Karpas-422 (cell line): ENCODE measurements at places on chromosomes 12 and 14. TPM values are rescaled to one million over a fixed set of nuclear protein-coding genes. Genes with fewer than 3 reads are reported as not detected.

- H3K4me3 ChIP-seq: peak overlapping the region; percentile 72
- no peaks in the 10 kb centered on the region for H3K27me3 ChIP-seq
- DNase-seq: peak; percentile 89
- peaks cover 5% of the 10 kb centered on the region; the same call in 1 of the 2 replicates for H3K36me3 ChIP-seq
- H3K4me1 ChIP-seq: peaks cover 35% of the 10 kb centered on the region
These were observed 518 bp downstream of the GSKIP start for GRCh38 chr14:96363751-96364336.

The DIO2 gene
- 0.04 TPM in 1 of 2 replicates, not detected in the other for total RNA-seq

DNA sequence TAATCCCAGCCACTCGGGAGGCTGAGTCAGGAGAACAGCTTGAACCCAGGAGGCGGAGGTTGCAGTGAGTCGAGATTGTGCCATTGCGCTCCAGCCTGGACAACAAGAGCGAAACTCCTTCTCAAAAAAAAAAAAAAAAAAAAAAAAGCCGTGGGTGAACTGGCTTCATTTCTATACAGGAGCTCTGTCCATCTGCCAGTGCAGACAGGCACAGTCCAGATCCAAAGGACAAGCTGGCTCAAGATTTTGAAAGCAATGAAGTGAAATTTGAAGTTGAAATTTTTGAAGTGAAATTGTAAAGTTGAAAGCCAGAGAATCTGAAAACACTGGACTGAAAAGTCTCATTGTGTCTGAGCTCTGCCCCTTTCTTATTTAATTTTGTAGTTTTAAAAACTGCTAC lies 134.7 kb downstream of the CALM1 start:
- no peaks in the 10 kb centered on the region; the same call in 1 of the 2 replicates for H3K27me3 ChIP-seq
- H3K36me3 ChIP-seq: no peaks in the 10 kb centered on the region
- H3K4me3 ChIP-seq: no peak overlapping the region
- no peak overlapping the region for H3K27ac ChIP-seq
- DNase-seq: no peak
- H3K4me1 ChIP-seq: no peaks in the 10 kb centered on the region

GRCh38 chr12:115135800-115136211 lies 451.8 kb upstream of the TBX3 start:
- DNase-seq: no peak
- no peaks in the 10 kb centered on the region for H3K27me3 ChIP-seq
- no peak overlapping the region for H3K27ac ChIP-seq
- H3K4me3 ChIP-seq: no peak overlapping the region
- no peaks in the 10 kb centered on the region for H3K4me1 ChIP-seq

DNA sequence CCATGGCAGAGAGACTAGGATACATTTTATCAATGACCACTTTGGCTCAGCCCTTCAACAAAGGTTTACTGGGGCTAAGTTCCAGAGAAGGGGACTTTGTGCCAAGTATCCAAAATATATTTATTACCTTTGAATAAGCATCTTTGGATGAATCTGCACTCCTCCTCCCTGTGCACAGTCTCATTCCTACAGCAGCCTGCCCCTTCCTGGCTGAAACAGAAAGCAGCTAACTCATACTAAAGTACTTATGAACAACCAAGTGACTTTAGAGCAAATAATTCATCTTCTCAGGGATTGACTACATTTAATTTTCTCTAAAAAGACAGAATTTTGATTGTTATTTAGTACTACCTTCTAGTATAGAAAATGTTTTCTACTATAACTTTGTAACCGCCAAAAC lies 47.8 kb upstream of the ETV6 start:
- H3K4me3 ChIP-seq: no peak overlapping the region
- no peaks in the 10 kb centered on the region for H3K27me3 ChIP-seq
- H3K27ac ChIP-seq: no peak overlapping the region
- no peaks in the 10 kb centered on the region for H3K36me3 ChIP-seq
- H3K4me1 ChIP-seq: no peaks in the 10 kb centered on the region

DNA sequence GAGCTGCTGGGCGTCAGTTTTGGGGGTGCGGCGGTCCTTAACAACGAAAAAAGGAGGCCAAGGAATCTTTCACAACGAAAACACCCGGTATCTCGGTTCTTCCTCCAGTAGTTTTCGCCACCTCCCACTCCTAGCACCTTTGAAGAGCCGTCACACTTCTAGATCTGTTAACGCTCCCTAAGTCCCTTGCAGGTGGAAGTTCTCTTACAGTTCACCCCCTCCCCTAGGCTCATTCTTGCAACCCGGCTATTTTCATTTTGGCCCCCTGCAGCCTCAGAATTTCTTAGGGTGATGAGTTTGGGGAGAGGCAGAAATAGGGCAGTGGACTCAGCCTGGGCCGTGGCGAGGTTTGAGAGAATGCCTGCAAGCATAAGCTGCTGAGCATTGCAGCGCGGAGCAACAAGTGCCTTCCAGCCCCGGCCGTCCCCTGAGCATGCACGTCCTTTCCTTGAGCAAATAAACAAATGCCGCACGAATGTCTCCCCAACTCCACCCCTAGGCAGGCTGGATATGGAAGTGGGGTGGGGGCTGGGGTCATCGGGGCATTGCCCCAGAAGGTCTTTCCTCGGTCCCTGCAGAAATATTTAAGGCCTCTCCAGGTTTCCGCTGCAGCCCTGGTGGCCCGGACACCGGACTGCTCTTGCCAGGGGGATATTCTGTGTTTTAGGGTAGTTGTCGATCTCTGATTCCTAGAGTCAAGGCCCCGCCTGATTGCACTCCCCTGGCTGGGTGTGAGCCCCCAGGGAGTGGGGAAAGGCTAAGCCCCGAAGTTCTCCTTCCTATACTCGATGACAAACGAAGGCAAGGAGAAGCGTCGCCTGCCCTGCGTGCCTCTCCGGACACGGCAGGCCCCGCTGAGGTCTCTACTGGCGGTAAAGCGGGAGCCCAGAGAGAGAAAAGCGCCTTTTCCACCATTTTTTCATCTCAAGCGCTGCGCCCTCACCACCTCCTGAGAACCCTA lies 1.6 kb downstream of the RFX4 start:
- no peak overlapping the region for H3K4me3 ChIP-seq
- no peak for DNase-seq
- H3K36me3 ChIP-seq: no peaks in the 10 kb centered on the region
- H3K27ac ChIP-seq: no peak overlapping the region
- no peaks in the 10 kb centered on the region for H3K27me3 ChIP-seq

The CATSPERB gene
- total RNA-seq: not detected in 2 replicates

GRCh38 chr14:56733396-56733795 lies 76.9 kb downstream of the OTX2 start:
- 0 out of 2 replicates have a peak, but pooled peaks cover 4% of the 10 kb centered on the region for H3K27me3 ChIP-seq
- H3K27ac ChIP-seq: no peak overlapping the region

GRCh38 chr12:90234472-90234871 lies 525.8 kb upstream of the ATP2B1 start:
- no peak overlapping the region for H3K4me3 ChIP-seq
- no peaks in the 10 kb centered on the region for H3K36me3 ChIP-seq

The CLEC1A gene
- not detected in 2 replicates for total RNA-seq

GRCh38 chr12:112112409-112113133 lies 4.0 kb upstream of the NAA25 start:
- no peak overlapping the region for H3K27ac ChIP-seq
- H3K4me3 ChIP-seq: no peak overlapping the region
- H3K4me1 ChIP-seq: peaks cover 29% of the 10 kb centered on the region
- no peaks in the 10 kb centered on the region for H3K36me3 ChIP-seq

The HOXC6 gene
- total RNA-seq: not detected in 2 replicates

GRCh38 chr12:13171921-13172859 lies 24.3 kb upstream of the EMP1 start:
- H3K4me3 ChIP-seq: no peak overlapping the region
- H3K27me3 ChIP-seq: no peaks in the 10 kb centered on the region; the same call in 1 of the 2 replicates
- no peaks in the 10 kb centered on the region for H3K36me3 ChIP-seq
- DNase-seq: no peak
- peaks cover 38% of the 10 kb centered on the region for H3K4me1 ChIP-seq
- H3K27ac ChIP-seq: no peak overlapping the region

- H3K4me3 ChIP-seq: no peak overlapping the region
- H3K27ac ChIP-seq: no peak overlapping the region
- DNase-seq: no peak
- H3K27me3 ChIP-seq: no peaks in the 10 kb centered on the region
These were observed 40.0 kb upstream of the ST8SIA1 start for GRCh38 chr12:22374508-22374907.

- H3K27me3 ChIP-seq: no peaks in the 10 kb centered on the region
- H3K4me1 ChIP-seq: no peaks in the 10 kb centered on the region
- no peak overlapping the region for H3K4me3 ChIP-seq
These were observed 10.0 kb downstream of the KNTC1 start for GRCh38 chr12:122537021-122537420.

DNA sequence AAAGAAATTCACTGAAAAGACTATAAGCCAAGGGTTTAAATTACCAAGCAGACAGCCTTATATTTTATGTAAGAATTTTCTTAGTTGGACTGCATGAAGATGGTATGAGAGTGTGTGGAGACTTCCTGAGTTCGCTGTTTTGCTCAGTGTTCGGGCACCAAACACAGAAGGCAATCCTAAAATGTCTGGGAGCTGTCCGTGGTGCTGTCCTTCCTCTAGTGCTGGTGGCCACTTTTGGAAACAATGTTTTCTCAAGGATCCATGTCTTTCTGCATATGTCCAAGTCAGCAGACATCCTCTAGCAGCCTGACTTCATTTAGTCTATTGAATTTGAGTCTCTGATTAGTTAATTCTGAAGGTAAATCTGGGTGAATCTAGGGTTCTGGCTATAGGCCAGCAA lies 135.8 kb downstream of the SLC8A3 start:
- H3K27me3 ChIP-seq: no peaks in the 10 kb centered on the region
- H3K36me3 ChIP-seq: no peaks in the 10 kb centered on the region
- no peak overlapping the region for H3K27ac ChIP-seq
- H3K4me3 ChIP-seq: no peak overlapping the region

DNA sequence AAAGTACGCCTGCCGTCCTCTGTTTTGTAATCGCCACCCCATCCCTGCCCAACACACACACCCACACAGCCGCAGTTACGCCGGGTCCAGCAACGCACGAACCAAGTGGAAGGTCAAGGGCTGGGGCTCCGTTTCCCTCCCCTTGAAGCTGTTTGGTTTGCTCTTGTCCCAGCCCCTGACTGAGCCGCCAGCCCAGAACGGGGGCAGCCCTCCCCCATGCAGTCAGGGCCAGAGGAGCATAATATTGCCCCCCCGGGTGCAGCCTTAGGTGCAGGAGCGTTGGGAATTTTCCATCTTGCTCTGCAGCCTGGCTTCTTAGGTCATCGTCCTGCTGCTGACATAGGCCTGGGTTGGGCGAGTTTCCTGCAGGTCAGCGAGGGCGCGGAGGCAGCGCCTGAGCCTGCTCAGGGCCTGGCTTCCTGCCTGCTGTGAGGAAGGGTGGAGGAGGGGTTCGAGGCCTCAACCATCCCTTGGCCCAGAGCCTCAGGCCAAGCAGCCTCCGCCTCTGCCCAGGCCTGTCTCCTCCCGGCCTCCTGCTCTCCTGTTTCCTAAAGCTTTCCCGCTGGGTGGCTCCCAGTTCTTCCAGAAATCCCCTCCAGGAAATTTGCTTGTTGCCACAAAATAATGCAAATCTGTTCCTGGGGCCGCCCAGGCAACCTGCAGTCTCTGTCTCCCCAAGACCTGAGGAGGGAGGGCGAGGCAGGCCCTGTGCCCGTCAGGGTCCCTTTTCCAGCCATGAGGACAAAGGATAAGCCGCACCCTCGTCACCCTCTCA lies 44.5 kb downstream of the PSMA6 start:
- H3K4me3 ChIP-seq: no peak overlapping the region
- H3K4me1 ChIP-seq: peaks cover 13% of the 10 kb centered on the region
- H3K27ac ChIP-seq: no peak overlapping the region
- no peak for DNase-seq
- no peaks in the 10 kb centered on the region for H3K36me3 ChIP-seq

The CD4 gene
- not detected in 2 replicates for total RNA-seq

GRCh38 chr14:61661471-61662400 lies 33.6 kb upstream of the HIF1A start:
- peak; percentile 90 for DNase-seq
- peak overlapping the region; percentile 96 for H3K27ac ChIP-seq
- peaks cover 54% of the 10 kb centered on the region for H3K4me1 ChIP-seq
- no peaks in the 10 kb centered on the region for H3K36me3 ChIP-seq
- no peaks in the 10 kb centered on the region for H3K27me3 ChIP-seq
- peak overlapping the region; percentile 37 for H3K4me3 ChIP-seq

DNA sequence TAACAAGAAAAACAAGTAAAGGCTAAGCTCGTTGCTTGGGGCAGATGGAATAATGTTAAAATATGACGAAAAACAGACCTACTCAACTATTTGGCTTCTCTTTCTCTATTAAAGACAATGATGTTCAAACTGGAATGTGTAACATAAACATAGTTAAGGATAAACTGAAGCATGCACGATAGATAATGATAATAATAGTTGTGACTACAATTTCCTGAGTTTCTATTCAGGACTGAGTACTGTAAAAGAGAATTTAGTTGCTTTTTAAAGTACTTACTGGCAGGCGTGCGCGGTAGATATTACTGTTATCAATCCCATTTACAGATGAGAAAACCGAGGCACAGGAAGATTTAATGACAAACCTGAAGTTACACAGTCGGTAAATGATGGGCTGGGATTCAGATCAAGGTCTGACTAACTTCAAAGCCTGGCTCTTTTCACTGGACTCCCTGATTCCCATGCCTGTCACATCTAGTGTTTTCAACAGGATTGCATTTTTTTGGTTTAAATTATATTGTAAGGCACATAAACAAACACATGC lies 103.0 kb downstream of the CRADD start:
- DNase-seq: no peak
- no peaks in the 10 kb centered on the region for H3K27me3 ChIP-seq
- H3K27ac ChIP-seq: no peak overlapping the region
- peaks cover 17% of the 10 kb centered on the region for H3K4me1 ChIP-seq
- no peak overlapping the region for H3K4me3 ChIP-seq
- H3K36me3 ChIP-seq: no peaks in the 10 kb centered on the region

DNA sequence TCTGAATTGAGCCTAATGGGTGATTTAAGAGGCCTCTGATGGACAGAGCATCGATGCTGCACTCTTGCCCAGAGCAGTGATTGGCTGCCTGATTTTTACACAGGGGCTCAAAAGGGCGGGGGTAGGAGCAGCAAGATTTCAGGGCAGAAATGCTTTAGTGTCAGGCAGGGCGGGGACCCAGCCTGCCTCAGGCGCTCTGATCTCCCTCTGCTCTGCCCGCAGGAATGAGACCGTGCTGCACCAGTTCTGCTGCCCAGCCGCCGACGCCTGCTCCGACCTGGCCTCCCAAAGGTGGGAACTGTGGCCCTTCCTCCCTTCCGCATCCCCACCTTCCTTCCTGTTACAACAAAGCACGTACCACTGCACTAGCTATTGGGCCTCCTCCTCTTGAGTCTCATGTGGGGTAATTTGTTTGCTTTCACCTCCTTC lies 32.4 kb downstream of the IQSEC3 start:
- H3K36me3 ChIP-seq: no peaks in the 10 kb centered on the region
- peaks cover 4% of the 10 kb centered on the region; the same call in 1 of the 2 replicates for H3K27me3 ChIP-seq
- no peak overlapping the region for H3K27ac ChIP-seq
- peaks cover 4% of the 10 kb centered on the region for H3K4me1 ChIP-seq
- DNase-seq: no peak

- H3K27ac ChIP-seq: no peak overlapping the region
- H3K4me1 ChIP-seq: peaks cover 4% of the 10 kb centered on the region
- H3K27me3 ChIP-seq: no peaks in the 10 kb centered on the region
- H3K36me3 ChIP-seq: peaks cover 25% of the 10 kb centered on the region; the same call in 1 of the 2 replicates
These were observed 56.5 kb upstream of the GPR68 start for GRCh38 chr14:91300957-91301356.
